ENCODE measurements at places on chromosomes 6 and 20.

- DNase-seq: no peak
These were observed 53.2 kb upstream of the SYNJ2 start for GRCh38 chr6:157928428-157928827.

GRCh38 chr6:151585741-151586140, 91.9 kb downstream of the CCDC170 start:
- no peak for DNase-seq

DNA sequence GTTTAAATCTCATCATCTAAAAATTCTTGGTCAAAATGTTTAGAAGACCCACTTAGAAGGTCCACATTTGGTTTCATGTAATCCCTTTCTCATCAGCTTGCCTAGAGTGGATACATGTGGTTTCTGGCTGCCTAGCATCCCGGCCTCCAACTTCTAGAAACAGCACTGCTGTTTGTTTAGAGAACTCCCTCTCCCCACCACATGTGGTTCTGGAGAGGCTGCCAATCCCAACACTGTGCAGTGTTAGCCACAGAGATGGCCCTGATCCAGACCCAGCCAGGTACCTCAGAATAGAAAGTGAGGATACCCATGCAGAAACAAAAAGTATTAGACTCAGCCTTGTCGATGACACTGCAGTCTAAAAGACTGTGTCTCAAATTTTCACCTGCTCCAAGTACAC, 241.8 kb downstream of the BCKDHB start:
- DNase-seq: no peak

GRCh38 chr20:11120431-11120830, 446.6 kb upstream of the JAG1 start:
- no peak for DNase-seq

DNA sequence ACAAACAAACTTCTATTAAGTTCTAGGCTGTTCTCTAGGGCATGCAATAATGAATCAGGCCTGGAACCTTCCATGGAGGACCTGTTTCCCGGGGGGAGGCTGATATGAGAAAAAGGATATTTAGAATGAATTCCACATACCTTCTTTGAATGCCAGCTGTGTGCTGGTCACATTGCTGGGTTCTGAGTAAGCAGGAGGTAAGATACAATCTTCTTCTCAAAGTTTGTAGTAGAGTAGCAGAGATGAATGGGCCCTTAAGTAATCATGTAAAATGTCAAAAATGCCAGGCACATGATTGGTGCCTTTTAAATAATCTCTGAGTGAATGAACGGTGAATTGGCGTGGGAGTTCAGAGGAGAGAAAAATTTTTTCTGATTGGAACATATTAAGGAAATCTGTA, 47.4 kb downstream of the TGM2 start:
- DNase-seq: no peak

DNA sequence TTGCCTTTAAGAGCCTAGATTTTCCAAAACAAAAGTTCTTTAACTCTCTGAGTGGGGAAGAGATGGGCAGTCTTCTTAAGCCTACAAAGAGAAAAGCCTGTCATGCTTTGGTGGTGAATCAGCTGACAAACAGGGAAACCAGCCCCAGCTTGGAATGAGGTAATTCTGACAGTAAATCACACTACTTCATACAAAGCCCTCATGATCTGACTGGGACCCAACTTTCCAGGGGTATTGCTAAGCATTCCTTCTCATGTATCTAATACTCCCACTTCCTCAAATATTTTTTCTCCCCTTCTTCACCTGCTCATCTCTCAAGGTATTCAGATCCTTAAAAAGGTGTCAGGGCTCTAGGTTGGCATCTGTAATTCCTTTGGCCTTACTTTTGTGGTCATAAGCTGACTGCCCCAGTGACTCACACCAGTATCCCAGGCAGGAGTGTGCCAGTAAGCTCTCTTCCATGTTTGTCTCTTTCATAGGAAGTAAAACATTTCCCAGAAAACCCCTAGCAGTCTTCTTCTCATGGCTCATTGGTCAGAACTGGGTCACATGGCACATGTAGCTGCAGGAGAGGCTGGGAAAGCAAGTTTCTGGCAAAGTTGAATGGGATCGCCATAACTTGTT, 15.0 kb upstream of the TBC1D22B start:
- DNase-seq: no peak

GRCh38 chr6:85685713-85686112, 43.0 kb upstream of the SYNCRIP start:
- no peak for DNase-seq

- no peak for DNase-seq
These were observed 262.9 kb upstream of the BTBD3 start for GRCh38 chr20:11654766-11655165.
